Stimulated activated CD4-positive, alpha-beta T cell treated with anti-CD3 and anti-CD28 coated beads, Interleukin-1b, Interleukin-23, amount 100 ng/mL, for 1 hour (primary cell): ENCODE measurements at places on chromosomes 11 and 22.

- DNase-seq: no peak
Observed at GRCh38 chr11:35937700-35938099, 6.2 kb upstream of the LDLRAD3 start.

DNA sequence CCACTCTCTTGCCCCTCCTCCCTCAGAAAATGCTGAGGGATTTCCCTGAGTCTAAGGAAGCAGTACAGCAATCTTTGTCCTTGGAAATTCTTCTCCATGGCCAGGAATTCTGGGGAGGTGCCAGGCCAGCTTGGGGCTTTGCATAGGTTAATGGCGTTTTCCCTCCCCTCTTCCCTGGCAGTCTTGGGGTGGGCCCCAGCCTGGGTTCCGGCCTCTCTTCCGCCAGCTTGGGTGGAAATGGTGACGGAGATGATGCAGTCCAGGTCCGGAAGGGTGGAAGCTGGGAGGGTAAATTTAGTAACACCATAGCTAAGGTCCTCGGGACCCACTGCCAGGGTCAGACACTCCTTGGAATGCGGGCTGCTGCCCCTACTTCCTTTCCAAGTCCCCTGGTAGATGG, 5.0 kb downstream of the PHLDB1 start:
- DNase-seq: no peak

- no peak for DNase-seq
Observed at GRCh38 chr11:62431171-62431901, 12.5 kb downstream of the SCGB1A1 start.

GRCh38 chr11:111846063-111846462, 25.3 kb downstream of the ALG9 start:
- DNase-seq: no peak

DNA sequence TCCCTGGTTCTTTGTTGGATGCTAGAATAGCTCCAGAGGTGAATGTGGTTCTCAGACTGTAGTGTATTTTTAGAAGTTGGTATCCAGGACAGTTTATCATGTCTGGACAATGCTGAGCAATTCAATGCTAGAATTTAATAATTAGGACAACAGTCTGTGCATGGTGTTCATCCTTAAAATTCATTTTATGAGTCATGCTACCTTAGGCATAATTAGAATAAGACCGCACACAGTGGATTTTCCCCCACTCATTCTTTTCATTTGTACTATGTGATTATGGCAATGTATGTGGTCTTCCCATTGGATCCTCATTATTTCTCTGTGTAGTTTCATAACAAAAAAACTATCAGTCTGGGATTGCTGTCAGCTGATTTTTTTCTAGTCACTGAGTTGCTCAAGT, 196.7 kb downstream of the ARHGAP42 start:
- no peak for DNase-seq

GRCh38 chr22:28743852-28744251, 2.0 kb downstream of the HSCB start:
- no peak for DNase-seq

DNA sequence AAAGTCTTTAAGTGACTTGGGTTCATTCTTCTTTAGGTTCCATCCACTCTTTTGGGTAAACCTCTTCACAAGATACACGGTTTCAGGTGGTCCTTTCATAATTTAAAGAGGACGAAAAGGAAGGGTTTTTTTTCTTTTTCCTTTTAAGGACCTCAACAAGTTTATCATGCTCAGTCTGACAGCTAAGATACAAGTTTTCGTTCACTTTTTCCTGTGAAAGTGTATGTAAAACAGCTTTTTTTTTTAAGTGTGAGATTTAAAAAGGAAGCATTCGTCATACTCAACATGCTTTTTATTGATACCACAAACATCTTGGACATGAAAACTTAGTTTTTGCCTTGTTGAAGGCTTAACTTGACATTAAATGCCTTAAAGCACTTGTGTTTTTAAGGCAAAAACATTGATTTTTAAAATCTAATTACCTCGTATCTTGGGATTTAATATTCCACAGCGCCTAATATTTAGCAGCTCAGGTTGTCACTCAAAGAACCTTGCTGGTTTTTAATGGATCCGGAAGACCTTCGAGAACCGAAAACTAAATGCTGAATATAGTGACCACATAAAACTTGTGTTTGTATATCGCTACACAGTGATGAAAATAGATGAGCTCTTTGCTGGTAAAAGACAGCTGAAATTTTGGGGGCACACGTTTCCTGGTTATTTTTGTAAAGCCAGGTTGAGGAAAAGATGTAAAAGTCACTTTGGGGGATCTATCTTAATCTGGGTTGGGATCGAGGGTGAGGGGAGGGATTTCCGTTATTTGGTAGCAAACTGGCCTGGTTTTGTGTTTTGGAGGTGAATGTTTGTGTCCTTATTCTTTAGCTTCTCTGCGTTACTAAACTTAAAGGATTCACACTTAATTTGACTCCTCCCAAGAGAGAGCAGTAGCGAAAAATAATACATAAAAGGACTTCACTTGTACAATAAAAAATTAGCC, 2.3 kb downstream of the PCF11 start:
- DNase-seq: no peak

GRCh38 chr11:119728211-119728626, 781 bp downstream of the NECTIN1 start:
- no peak for DNase-seq

- no peak for DNase-seq
Observed at GRCh38 chr11:75337195-75337654, 14.2 kb downstream of the ARRB1 start.

GRCh38 chr11:10413268-10413667, 41.8 kb upstream of the AMPD3 start:
- DNase-seq: peak; percentile 7

- DNase-seq: no peak
Observed at GRCh38 chr11:29432719-29433325, 584.0 kb downstream of the KCNA4 start.

- DNase-seq: no peak
Observed at GRCh38 chr22:40397396-40397795, 27.0 kb downstream of the SGSM3 start.

GRCh38 chr11:65552388-65552951, 5.7 kb downstream of the LTBP3 start:
- DNase-seq: no peak

DNA sequence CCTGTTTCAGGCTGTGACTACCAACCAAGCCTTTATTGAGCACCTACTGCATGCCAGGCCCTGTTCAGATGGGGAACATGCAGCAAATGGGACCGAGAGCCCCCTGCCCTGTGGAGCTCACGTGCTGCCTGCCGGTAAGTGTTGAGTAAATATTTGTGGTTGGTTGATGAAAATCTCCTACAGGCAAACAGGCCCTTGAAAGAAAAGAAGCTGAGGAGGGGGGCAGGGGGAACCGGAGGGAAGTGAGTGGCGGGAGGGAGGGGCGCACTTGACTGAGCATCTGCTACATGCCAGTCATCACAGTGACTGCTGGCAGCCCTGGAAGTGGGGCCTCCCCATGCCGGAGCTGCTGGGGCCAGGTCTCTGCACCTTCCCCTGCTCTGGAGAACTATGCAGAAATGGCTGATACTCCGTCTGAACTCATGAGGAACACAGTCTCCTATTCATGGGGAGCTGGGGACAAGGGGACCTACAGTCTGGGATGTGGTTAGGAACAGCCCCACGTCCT, 34.2 kb downstream of the MACROD1 start:
- no peak for DNase-seq

DNA sequence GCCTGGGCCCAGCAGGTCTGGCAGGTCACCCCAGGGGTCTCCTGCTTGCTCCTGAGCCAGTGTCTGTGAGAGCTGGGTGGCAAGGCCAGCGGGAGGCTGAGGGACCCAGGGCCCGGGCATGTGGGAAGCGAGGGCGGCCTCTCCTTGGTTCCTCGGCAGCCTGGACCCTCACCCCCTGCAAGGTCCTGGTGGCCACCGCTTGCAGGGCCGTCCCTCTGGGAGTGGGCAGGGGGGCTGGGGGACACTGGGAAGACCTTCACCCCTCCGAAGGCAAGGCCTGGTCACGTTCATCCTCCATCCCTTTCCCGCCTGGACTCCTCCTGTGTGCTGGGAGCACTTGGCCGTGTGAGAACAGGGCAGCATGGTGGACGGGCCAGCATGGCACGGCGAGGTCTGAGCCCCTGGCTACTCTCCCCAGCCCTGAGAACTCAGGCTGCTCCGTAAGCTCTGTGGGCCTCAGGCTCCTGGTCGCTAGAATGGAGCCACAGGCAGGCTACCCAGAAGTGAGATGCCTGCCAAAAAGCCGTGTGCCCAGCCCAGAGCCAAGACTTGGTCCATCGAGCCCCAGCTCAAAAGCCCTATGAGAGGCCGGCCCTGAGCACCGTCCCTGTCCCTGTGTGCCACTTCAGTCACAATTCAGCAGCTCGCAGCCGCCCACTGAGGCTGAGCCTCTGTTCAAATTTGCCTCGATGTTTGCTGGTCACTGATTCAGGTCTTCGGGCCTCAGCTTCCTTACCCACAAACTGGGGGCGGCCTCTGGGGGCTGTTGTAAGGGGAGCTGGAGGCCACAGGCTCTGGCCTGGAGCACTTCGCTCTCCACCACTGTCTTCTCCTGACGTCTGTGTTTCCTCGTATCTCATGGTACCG, 45.0 kb downstream of the IGLL1 start:
- no peak for DNase-seq

DNA sequence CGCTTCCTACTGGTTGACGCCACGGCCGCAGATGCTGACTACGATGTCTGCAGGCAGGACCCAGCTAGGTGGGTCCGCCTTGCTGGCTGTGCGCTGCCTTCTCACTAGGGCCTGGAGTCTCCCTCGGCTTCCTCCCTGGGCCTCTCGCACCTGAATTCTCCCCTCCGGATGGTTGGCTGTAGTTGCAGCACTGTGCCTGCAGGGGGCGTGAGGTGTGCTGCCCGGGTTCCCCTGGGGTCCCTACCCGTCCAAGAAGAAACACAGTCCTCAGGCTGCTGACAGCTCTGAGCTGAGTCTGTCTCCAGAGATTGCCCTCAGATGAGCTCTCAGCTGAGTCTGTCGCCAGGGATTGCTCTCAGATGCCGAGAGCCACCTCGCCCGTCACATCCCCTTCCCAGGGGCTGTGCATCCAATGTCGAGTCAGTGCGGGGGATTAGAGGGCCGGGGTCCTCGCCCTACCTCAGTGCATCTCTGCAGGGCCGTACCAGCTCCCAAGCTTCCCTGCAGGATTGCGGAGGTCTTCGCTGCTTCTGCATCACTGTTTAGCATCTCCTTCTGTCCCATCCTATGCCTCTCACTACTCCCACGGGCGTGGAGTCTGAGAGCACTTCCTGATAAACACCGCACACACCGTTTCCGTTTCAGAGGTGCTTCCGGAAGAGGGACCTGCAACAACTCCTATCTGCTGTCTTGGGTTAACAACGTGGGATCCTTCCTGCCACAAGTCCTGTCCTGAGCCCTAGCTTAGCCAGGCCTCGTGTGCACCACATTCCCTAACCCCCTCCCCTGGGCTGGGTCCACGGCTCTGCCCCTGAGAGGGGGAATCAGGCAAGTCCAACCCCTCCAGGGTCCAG, 196.9 kb downstream of the CSNK2A3 start:
- DNase-seq: no peak

GRCh38 chr11:92861634-92862033, 107.8 kb upstream of the MTNR1B start:
- DNase-seq: no peak

GRCh38 chr22:42067671-42068251, 2.9 kb downstream of the NAGA start:
- DNase-seq: no peak

DNA sequence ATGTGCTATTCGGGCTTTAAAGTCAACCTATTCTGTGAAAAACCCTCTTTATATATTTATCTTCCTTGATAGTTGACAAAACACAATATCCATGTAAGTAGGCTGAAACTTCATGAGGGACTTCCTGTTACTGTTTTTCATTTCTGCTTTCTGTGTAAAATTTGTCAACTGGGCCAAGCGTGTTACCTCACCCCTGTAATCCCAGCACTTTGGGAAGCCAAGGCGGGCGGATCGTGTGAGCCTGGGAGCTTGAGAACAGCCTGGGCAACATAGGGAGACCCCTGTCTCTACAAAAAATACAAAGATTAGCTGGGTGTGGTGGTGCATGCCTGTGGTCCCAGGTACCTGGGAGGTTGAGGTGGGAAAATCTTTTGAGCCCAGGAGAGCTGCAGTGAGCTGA, 66.5 kb upstream of the SLC25A18 start:
- DNase-seq: no peak

GRCh38 chr11:115555336-115556090, 51.3 kb upstream of the CADM1 start:
- no peak for DNase-seq

- DNase-seq: no peak
Observed at GRCh38 chr11:11430431-11430830, 77.4 kb upstream of the CSNK2A3 start.

DNA sequence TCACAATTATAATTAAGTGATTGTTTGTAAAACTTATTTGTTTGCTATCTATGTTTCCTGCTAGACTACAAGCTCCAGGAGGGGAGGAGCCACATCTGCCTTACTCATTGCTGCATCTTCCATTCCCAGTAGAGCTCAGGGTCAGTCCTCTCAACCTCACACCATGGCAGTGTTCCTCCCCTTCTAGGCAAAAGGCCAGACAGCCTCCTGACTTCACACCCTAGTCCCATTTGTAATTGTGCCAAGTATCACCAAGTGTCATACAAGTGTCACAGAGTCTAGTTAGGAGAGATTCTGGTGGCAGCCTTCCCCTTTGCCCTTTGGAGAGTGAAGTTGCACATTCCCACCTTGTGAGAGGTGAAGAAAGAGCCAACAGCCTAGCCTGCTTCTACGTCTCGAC, 490.4 kb downstream of the INSC start:
- no peak for DNase-seq

- no peak for DNase-seq
Observed at GRCh38 chr11:112526699-112527416, 266.2 kb upstream of the PLET1 start.

- no peak for DNase-seq
Observed at GRCh38 chr22:43689356-43689755, 122.7 kb downstream of the EFCAB6 start.

DNA sequence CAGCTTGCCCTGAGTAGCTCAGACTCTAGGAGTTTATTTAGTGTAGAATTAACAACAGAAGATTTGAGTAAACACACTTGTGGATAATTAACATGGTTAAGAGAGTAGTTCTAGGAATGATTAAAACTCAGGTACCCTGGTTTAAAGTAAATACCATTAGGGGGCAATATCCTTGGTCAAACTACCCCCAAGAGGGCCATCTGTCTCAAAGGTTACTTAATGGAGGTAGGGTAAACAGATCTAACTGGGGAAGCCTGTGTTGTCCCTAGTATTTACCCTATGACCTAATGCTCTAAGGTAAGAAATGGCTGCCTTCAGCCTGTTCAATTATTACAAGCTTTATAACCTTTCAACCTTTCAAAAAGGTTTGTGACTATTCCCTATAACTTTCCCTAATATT, 10.6 kb upstream of the GLYATL1 start:
- DNase-seq: no peak
